ENCODE measurements at places on chromosomes 6 and 20.

DNA sequence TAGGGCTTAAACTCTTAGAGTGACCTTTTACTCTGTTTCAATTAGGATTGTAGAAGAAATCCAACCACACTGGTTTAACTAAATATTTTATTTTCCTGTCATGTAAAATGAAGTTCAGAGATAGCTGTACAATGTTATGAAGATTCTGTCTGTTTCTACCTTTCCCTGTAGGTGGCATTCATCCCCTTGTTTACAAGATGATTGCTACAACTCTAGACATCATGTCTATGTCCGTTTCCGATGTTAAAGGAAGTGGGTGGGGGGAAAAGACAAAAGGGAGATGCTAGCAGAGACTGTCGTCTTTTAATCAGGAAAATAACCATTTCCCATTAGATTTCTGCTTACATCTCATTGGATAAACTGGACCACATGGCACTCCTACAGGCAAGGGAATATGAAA, 30.9 kb upstream of the RIMS1 start:
- DNase-seq, result no peak

GRCh38 chr20:23374441-23374840, 12.5 kb downstream of the GZF1 start:
- no peak for DNase-seq

DNA sequence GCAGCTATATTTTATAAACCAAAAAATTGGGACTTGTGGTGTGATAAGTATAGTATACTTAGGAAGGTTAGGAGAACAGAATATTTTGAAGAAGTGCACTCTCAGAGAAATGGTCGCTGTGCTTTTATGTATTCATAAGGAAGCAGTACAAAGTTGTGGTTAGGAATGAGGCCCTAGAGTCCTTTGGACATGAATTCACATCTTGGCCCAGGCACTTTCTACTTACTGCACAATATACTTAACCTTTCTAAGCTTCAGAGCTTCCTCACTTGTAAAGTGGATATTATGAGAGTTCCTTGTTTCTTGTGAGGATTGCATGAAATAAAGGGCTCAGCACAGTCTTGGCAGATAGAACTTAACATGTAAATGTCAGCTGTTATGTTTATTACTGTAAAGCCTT, 21.0 kb upstream of the SERINC3 start:
- DNase-seq, result no peak

DNA sequence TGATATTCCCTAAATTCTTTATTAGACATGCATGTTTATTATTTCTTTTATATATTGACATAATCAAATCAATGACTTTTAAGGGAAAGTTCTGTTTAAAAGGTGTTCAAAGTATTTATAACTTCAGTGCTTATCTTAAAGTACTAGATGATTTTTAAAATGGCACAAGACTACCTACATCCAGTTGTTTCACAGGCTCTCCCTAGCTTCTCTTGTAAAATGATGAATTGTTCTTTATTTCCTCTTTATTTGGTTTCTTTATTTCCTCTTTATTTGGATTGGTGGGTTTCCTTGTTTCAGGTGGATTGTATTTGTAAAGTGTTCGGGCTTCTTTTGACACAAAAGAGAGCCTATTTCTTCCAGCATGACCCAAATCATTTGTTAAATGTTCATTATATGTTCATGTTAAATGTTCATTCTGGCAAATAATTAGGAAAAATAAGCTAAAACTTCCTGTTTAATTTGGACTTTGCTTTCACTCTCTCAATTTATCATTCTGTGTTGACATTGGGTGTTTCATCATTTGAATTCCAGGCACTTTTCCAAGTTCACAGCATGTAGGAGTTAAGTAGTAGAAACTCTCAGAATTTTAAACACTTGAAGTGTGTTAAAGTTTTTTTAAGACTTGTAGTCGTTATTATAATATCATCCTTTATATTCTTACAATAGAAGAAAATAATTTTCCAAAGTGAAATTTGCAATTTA, 24.6 kb downstream of the MLIP start:
- no peak for DNase-seq

DNA sequence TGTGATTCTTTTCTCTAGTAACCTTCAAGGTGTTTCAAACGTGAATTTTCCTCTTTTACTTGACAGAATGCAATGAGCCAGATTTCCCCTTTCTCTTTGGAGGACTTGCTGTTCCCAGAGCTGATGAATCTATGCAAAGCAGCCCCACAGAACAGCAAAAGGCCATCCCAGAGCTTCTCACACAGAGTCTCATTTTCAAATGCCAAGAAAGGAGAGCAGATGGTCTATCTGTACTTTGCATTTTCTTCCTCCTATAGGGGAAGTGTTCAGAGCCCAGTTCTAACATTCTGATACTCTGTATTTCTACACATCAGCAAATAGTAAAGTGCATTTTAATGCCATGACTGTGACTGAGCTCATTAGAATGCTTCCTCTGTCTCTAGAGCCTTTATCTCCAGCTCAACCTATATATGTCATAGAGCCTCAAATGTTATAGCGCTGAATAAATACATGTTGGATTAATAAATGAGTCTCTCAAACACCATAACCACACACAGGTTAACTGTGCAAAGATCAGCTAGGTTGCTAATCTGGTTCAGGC, 81.8 kb upstream of the EYA4 start:
- DNase-seq, result no peak
